Thyroid gland (tissue), 4 donors: ENCODE measurements at places on chromosomes 5 and 9. TPM values are rescaled to one million over a fixed set of nuclear protein-coding genes. Genes with fewer than 3 reads are reported as not detected.

- no peak for DNase-seq
Measured at GRCh38 chr9:114078021-114078780, at the start of gene AMBP. Gene AMBP, minus strand, starts transcription at chr9:114078300. Its CDS starts 91 bp downstream, at chr9:114078209.

- no peak for DNase-seq
Measured at GRCh38 chr9:88553350-88553749, 18.4 kb downstream of the NXNL2 start.

DNA sequence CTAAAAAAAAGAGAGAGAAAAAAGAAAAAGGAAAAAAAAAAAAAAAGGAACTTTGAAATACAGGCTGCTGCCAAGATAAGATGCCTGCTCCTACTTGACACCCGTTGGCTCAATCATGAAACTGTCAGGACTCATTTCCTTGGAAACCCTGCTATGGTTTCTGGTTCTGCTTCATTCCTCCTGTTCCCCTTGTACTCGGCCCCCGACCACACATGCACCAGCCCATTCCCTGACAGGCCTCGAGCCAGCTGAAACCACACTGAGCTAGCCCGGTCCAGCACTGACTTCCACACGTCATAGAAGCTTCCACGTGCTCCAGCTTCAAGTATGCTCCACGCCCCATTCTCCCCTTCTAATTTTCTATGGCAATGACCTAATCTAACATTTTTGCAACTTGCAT is 93.2 kb downstream of the MYO10 start:
- peak; percentile 76 for DNase-seq

- DNase-seq = no peak
Measured at GRCh38 chr5:68849906-68850305, 243.9 kb upstream of the SLC30A5 start.

DNA sequence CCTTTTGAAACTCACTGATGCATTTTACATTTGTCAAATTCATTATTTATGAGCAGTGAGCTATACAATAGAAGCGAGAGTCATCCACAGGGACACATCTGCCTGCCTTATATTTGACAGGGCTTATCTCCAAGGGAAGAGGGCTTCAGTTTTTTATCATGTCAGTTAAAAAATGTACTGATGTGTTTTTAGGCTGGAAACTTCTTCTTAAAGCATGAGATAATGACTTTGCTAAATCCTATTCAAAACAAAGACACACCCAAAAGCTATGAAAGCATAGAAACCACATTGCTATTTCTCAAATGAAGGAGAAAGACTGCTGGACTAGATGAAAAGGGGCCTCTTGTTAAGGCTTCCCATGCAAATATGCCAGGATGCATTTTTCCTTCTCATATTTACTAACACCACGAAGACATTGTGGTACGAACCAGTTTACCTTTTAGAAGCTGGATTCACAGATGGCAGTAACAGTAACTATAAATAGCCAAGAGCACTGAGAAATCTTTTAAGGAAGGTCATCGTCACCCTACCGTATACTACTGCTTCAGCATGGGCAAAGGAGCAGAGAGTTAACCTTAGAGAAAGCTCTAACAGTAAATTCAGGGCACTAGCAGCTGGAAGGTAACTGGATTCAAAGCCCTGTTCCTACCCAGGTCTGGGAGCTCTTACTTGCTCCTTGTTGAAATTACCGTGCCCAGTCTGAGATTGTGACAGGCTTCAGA is 86.3 kb upstream of the IFNK start:
- no peak for DNase-seq

GRCh38 chr9:8760000-8760767 is 960.6 kb upstream of the DMAC1 start:
- DNase-seq = no peak

DNA sequence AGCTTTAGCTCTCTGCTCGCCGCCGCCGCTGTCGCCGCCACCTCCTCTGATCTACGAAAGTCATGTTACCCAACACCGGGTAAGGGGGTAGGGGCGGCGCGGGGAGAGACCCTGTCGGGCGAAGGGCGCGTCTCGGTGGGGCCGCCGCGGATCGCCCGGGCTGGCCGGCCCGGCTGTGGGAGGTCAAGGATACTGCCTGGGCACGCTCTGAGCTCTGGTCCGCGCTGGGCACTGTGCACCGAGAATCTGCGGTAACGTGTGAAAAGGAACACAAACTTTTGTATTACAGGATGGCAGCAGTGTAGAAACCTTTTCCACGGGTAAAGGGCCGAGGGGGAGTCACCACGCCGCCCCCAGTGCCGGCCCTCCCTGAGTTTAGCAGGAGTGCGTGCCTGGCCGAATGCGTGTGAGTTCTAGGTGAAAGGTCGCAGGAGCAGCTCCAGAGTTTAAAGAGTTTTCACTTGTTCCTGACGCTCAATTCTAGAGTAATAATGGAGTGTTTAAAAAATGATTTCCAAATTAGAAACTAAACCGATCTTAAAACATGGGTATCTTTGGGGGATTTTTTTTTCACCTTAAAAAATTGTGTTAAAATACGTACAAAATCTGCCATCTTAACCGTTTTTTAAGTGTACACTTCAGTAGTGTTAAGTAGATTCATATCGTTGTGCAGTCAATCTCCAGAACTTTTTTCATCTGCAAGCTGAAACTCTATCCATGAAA is at the start of gene HSDL2:
HSDL2 (plus strand) TSS at position 7 of the 723 bp plus-strand sequence; CDS start at position 63, 56 bp downstream.
- DNase-seq = peak; percentile 59

PCDHAC2 gene
- total RNA-seq = 4.2 TPM

HTR1A gene
- 1.1 TPM for total RNA-seq

CARD9 gene
- 0.56 TPM for total RNA-seq

SLC45A2 gene
- not detected for total RNA-seq

DNAJC18 gene
- total RNA-seq = 13.0 TPM

IFNA13 gene
- total RNA-seq = not detected

TSSK1B gene
- 0.40 TPM for total RNA-seq
